Adrenal gland (tissue), 19 donors: ENCODE measurements at places on chromosomes 5 and 9.

DNA sequence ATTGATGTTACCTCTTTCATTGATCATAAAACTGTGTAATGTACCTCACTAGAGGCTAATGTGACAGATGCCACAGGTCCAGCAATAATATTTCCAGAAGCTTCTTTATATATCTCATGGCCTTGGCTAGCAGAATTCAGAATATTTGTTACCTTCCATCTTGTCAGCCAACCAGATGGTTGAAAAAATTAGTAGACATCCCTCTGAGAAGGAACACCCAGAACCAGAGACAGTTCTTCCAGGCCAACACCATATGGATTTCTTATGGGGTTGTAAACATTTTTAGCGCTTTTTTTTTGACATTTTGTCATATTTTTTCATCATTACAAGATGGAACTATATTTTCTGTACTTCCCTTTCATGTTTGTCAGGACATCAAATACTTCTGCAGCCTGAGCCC is 278.7 kb upstream of the KLF9 start:
- DNase-seq, result no peak

GRCh38 chr9:69573651-69574050 is 98.5 kb downstream of the APBA1 start:
- no peak for DNase-seq

DNA sequence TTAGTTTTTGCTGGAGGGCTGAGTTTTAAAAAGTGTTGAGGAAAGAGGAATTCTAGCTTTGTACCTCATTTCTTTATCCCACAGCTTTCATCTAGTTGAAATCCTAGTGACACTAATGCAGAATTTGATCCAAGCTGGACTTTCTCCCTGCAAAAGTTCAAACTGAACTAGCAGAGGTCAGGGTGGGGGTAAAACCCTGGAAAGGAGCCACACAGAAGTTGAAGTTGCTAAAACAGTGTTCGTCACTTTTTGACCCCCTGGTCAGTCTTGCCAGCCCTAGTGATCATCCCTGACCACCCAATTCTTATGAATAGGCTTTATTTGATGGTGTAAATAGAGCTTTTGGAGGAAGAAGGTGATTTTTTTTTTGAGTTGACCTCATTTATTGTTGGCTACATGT is 390.4 kb downstream of the TMEM38B start:
- no peak for DNase-seq

DNA sequence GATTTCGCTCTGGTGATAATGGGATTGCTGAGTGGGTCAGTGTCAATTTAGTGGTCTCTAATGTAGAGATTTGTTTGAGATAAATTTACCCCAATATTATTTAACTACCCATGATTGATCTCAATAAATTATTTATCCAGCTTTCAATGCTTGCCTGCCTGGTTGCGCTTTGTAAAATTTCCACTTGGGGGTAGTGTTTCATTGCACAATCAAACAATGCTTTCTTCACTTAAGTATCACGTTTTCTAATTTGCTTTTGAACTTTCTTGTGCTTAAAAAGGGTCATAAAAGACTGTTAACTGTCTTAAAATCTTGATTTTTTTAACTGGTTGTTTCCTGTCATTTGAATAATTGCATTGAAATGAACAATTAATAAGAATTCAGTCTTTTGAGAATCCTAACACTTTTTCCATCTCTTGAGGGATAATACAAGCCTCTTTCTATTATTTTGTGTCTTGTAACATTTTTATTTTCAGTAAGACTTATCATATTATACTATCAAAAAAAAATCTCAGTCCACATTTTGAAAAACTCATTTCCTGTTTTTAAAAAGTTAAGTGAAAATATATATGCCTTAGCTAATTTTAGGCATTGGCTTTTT is 18.7 kb downstream of the HSD17B4 start:
- DNase-seq, result no peak

- no peak for DNase-seq
Measured at GRCh38 chr5:131068893-131069643, 96.0 kb downstream of the HINT1 start.

DNA sequence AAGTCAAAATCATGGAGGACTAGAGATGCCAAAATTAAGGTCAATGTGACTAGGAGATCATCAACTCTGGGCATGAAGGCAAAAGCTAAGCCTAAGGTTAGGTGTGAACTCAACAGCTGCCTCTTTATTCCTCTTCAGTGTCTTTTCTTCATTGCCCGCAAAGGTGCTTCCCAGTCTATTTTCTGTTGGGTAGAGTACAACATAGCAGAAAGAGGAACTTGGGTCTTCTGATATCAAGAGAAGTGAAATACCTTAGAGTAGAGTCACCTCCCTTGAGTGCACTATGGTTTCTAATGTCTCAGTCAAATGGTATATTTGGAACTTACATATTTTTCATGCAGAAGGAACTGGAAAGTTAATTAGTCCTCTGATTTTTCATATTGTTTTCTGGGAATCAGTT is 122.5 kb upstream of the GRIN3A start:
- DNase-seq, result no peak

GRCh38 chr5:68848091-68848490 is 245.7 kb upstream of the SLC30A5 start:
- peak; percentile 5 for DNase-seq

DNA sequence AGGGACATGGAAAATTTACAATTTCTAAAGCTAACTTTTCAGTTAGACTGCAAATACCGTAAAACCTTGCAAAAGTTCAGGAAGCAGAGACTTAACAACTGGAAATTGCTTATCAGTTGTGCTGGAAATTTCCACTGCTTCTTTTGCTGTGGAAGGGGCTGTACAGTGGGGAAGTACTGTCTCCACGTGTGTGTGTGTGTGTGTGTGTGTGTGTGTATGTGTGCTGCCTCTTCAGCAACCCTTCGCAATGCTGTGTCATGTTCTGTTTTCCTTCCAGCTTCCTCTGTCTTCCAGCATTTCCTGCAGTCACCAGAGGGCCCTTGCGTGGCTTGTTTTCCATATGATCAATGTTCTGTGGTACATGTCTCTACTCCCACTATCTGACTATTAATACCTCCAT is 87.5 kb upstream of the RANBP3L start:
- DNase-seq, result peak; percentile 64

DNA sequence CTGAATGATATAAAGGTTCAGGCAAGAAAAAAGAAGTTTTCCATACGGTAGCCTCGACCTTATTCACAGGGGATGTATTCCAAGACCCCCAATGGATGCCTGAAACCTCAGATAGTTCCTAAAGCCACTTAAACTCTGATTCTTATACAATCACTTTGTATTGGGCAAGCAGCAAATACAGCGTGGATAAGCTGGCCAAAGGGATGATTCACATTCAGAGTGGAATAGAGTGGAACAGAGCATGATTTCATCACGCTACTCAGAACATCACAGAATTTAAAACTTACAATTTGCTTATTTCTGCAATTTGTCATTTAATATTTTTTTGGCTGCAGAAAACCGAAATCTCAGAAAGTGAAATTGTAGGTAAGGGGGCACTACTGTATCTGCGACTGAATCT is 40.5 kb upstream of the CDH18 start:
- no peak for DNase-seq

- DNase-seq, result no peak
Measured at GRCh38 chr9:92723801-92724323, 40.8 kb downstream of the BICD2 start.

GRCh38 chr5:115246361-115246991 is 16.2 kb downstream of the PGGT1B start:
- DNase-seq, result no peak
